ENCODE measurements at places on chromosomes 2 and 18.

DNA sequence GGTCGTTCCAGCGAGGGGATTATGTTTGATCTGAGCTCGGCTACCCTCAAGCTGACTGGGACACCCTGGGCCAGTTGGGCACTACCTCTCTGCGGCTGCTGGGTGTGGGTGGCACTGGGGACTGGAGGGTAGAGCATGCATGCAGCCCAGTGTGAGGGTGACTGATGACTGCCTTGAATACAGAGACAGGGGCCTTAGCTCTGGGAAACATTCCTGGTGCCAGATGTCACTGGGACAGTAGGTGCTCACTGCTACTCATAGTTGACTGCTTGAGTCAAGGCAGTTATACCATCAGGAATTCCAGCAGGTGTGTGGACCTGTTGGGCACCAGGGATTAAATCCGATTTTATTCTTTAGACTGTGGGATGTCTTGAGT lies 33.6 kb upstream of the ATP6V1B1 start:
- DNase-seq, result no peak

DNA sequence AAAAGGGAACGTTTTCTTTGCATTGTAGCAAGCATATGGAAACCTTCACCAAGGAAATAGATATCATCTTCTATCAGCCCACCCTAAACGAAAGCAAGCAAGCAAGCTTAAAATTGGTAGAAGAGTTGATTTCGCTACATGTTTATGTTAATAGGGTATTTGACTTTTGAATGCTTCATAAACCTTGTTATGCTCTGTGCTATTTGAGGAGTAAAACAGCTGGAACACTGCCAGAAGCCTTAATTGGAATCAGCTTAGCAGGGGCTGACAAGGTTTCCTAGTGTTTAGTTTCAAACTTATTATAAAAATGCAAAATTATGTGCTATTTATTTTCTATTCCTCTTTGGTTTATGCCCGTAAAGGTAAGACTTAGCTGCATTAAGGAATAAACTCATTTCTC lies 70.6 kb upstream of the LINC00305 start:
- DNase-seq, result no peak

GRCh38 chr2:15931319-15931890 lies 8.9 kb upstream of the MYCN start:
- DNase-seq, result no peak

DNA sequence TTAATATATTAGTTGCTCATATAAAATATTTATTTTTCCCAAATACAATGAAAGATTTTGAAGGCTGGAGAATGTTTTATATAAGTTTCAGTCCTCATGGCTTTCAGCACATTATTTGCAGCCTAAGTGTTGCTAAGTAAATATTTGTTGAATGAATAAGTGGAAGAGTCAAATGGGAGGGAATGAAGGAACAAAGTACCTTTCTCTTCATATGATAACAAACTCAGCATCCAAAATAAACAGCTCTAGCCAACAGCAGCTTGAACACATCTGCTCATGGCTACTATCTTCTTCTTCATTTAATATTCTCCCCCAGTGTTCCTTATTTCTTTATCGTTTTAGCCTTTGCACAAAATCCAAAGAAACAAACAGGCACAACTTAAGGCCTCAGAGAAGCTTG lies 385.2 kb upstream of the PIK3C3 start:
- no peak for DNase-seq

DNA sequence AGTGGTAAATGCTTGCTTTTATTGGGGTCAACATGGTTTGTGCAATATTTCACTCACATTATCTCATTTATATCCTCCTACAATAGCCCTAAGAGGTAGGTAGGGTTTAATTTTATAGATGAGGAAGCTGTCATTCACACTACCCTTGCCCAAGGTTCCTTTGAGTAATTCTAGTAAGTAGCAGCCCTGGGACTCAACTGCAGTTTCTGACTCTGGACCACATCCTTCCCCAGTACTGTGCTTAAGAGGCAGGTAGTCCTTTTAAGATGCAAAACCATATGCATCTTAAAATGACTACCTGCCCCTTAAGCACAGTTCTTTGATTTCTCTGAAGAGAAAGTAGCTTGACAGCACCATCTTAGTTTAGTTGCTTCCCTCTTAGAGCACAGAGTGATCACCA lies 15.7 kb upstream of the NT5C1B start:
- DNase-seq, result no peak

DNA sequence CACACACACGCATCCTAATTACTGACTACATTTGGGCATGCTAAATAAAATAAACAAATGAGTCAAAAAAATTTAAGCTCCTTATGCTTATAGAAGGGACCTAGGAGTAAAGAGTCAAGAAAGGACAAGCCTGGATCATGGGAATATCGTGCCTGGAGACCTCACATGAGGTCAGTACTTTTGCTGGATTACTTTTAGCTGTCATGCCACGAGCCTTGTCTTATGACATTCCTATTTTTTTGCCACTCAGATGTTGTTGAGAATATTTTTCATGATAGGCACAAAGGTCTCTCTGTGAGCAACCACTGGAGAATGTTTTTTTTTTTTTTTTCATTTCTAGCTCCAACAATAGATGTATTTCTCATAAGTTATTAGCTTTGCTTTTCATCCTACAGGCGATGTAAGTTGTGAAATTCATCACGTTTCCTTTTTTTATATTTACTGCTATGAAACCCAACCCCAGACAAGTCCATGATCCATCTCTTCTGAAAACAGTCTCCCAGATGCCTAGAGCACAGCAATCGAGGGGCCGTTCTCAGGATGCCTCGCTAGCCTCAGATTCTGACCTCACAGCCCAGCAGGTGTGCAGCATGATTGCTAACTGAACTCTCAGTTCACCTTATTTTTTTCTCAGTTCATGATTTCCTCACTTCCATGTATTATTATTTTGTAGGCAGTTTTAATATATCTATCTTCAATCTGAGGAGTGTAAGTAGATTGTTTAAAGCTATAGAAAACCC lies 464.5 kb downstream of the IRS1 start:
- no peak for DNase-seq

GRCh38 chr2:74249406-74250122 lies 51.1 kb downstream of the MTHFD2 start:
- no peak for DNase-seq

DNA sequence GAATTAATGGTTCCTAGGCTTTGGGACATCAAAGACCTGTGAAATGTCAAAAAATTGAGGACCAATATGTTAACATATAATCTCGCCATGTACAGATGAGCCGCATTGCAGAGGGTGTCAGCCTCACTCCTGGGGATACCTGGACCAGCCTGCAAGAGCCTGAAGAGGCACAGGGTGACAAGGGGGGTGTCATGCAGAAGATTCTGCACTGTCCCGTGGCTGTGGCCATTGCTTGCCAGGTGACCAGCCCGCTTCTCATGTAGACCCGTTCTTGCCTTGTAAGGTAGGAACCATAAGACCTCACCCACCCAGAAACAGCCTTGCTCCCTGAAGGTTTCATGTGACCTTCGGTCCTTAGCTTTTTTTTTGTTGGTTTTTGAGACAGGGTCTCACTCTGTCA lies 37.5 kb downstream of the TMEM37 start:
- no peak for DNase-seq

- DNase-seq, result peak; percentile 54
Observed at GRCh38 chr2:172427990-172428831, 825 bp downstream of the ITGA6 start.

Data from activated T-cell treated with anti-CD3 and anti-CD28 coated beads for 4 hours (primary cell).